ENCODE measurements at places on chromosomes 13 and 19. TPM values are rescaled to one million over a fixed set of nuclear protein-coding genes. Genes with fewer than 3 reads are reported as not detected.

The CEACAM7 gene
- not detected for polyA plus RNA-seq

The PSG2 gene
- polyA plus RNA-seq, result 0.21 TPM

The CPB2 gene
- polyA plus RNA-seq, result 0.26 TPM

The RNF17 gene
- polyA plus RNA-seq, result 0.08 TPM

The TNFSF9 gene
- polyA plus RNA-seq, result 0.95 TPM

The SCN1B gene
- polyA plus RNA-seq, result 6.9 TPM

The LGALS14 gene
- 0.58 TPM for polyA plus RNA-seq

The ZNF506 gene
- polyA plus RNA-seq, result 17.2 TPM

The WASF3 gene
- polyA plus RNA-seq, result 10.3 TPM

The MCEMP1 gene
- polyA plus RNA-seq, result not detected

The ZNF541 gene
- not detected for polyA plus RNA-seq

The PCP2 gene
- not detected for polyA plus RNA-seq

The MYADM gene
- 252 TPM for polyA plus RNA-seq

The CGB1 gene
- not detected for polyA plus RNA-seq

The SHISA7 gene
- polyA plus RNA-seq, result not detected

The SYT3 gene
- not detected for polyA plus RNA-seq

The CBY2 gene
- polyA plus RNA-seq, result not detected

The RUBCNL gene
- 2.3 TPM for polyA plus RNA-seq

The SULT2B1 gene
- not detected for polyA plus RNA-seq

The FCGBP gene
- 8.8 TPM for polyA plus RNA-seq

The KISS1R gene
- not detected for polyA plus RNA-seq

The ZNF729 gene
- polyA plus RNA-seq, result 0.16 TPM

The SLC7A10 gene
- polyA plus RNA-seq, result 7.0 TPM

The NCAN gene
- polyA plus RNA-seq, result 0.52 TPM

All from muscle of arm (tissue), 14 donors.